Liver (tissue), 10 donors: ENCODE measurements at places on chromosomes 3 and 15. TPM values are rescaled to one million over a fixed set of nuclear protein-coding genes. Genes with fewer than 3 reads are reported as not detected.
A peak's percentile ranks its signal among the peaks of the same experiment; 100 is the strongest.

The CASR gene
- polyA plus RNA-seq = 0.12 TPM

The KNL1 gene
- polyA plus RNA-seq = 1.5 TPM

The PLD1 gene
- 4.9 TPM for polyA plus RNA-seq

The LSM3 gene
- polyA plus RNA-seq = 5.7 TPM

The SAMD7 gene
- not detected for polyA plus RNA-seq

The TMEM158 gene
- 0.07 TPM for polyA plus RNA-seq

The IGSF11 gene
- not detected for polyA plus RNA-seq

The SYNPR gene
- polyA plus RNA-seq = not detected

The DUOXA1 gene
- polyA plus RNA-seq = 0.02 TPM

The ASB14 gene
- not detected for polyA plus RNA-seq

The ITPKA gene
- 0.36 TPM for polyA plus RNA-seq

DNA sequence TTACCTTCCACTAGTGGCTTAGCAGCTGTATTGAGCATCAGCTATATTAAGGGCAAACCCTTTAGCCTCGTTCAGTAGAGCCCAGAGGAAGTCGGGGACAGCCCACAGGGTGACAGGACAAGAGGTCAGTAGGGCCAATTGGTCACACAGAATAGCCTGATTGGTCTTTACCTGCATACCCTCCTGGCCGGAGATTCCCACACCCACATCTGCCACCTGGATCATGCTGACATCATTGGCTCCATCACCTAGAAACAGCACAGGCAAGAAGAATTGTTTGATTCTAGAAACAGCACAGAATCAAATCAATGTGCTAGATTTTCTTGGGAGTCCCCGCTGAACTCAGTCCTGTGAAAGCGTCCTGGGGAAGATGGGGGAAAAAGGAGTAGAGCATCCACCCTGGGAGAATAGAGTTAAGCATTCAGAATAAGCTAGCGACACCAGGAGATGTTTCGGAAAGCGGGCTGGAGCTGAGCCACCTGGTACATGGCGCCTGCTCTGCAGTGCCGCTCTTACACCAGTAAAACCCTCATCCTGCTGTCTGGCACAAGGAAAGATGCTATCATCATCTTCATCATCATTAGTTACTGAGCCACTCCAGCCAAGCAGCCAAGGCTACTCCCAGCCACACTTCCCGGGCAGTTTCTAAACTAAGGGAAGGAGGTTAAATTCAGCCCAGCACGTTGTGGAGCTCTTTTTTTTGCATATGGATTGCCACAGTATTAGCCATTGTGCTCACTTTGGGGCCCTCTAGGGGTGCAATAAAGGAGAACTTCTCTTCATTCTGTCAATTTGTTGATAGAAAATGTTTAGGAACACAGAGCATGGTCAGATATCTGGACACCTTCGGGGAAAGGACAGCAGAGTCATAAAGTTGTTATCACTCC lies 171.3 kb downstream of the ATP10A start:
- no peak overlapping the region for H3K27ac ChIP-seq
- H3K4me3 ChIP-seq = no peak overlapping the region
- DNase-seq = no peak

DNA sequence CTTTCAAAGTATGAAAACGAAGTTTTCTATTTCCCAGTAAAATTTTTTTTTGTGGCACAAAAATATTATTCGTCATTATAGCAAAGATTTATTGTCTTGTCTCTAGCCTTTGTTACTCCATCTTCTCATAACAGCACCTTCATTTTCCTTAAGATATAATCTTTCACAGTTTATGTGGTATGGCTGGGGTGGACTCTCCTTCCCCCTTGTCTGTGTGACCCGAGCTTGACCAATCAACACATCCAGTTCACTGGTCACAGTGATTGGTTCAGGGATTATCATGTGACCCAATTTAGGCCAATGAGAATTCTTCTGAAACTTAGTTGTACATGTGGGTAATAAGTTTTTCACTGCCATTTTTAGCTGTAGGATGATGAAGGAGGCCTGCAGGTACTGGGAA lies 71.2 kb upstream of the DCBLD2 start:
- no peak overlapping the region for H3K4me3 ChIP-seq
- no peak for DNase-seq
- no peaks in the 10 kb centered on the region for H3K36me3 ChIP-seq

DNA sequence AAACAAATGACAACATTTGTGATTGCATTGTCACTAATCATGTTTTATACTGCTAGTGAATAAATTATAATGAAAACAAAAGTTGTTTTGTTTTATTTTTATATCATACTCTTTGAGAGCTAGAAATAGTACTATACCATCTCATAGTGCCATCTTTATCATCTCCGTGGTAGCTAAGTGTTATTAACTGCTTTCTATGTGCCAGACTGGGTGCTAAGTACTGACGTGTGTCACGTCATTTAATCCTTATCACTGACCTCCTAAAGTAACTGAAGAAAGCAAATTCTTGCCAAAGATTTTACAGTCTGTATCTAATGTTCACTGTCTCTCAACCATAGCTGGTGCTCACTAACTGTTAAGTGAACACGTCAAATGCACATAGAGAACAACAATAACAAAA lies 99.5 kb upstream of the CNTN3 start:
- H3K27me3 ChIP-seq = no peaks in the 10 kb centered on the region
- H3K4me3 ChIP-seq = no peak overlapping the region
- no peaks in the 10 kb centered on the region for H3K36me3 ChIP-seq
- DNase-seq = no peak

GRCh38 chr15:33378866-33379480 lies 68.2 kb downstream of the RYR3 start:
- H3K4me1 ChIP-seq = no peaks in the 10 kb centered on the region
- no peak for DNase-seq
- no peaks in the 10 kb centered on the region for H3K27me3 ChIP-seq
- no peak overlapping the region for H3K4me3 ChIP-seq
- H3K27ac ChIP-seq = no peak overlapping the region

GRCh38 chr3:134857356-134857755 lies 62.3 kb downstream of the EPHB1 start:
- H3K4me3 ChIP-seq = no peak overlapping the region
- no peaks in the 10 kb centered on the region for H3K27me3 ChIP-seq
- no peaks in the 10 kb centered on the region for H3K4me1 ChIP-seq
- no peaks in the 10 kb centered on the region for H3K36me3 ChIP-seq

DNA sequence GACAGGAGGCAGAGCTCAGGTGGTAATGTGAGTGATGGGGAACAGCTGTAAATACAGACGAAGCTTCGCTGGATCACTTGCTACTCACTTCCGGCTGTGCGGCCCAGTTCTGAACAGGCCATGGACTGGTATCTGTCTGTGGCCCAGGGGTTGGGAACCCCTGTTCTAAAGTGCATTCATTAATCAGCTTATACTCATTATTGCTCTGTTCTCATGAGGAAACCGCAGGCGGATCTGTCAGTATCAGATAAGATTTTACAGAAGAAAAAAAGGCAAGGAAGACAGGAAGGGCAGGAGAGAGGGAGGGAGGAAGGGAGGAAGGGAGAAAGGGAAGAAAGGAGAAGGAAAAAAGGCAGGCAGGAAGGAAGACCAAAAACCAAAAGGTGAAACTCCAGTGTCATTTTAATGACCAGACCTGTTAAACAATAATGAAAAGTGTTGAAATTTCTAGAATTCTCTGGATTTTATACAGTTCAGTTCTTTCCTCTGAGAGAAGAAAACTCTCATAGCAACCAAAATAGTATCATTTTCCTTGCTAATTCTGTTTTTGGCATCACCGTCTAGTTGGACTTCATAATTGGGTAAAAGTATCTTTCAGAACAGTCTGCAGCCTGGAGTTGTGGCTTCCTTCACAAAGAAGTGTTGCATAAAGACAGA lies 128.0 kb upstream of the PROK2 start:
- no peak overlapping the region for H3K4me3 ChIP-seq
- H3K27me3 ChIP-seq = no peaks in the 10 kb centered on the region
- no peaks in the 10 kb centered on the region for H3K4me1 ChIP-seq
- no peaks in the 10 kb centered on the region for H3K36me3 ChIP-seq

DNA sequence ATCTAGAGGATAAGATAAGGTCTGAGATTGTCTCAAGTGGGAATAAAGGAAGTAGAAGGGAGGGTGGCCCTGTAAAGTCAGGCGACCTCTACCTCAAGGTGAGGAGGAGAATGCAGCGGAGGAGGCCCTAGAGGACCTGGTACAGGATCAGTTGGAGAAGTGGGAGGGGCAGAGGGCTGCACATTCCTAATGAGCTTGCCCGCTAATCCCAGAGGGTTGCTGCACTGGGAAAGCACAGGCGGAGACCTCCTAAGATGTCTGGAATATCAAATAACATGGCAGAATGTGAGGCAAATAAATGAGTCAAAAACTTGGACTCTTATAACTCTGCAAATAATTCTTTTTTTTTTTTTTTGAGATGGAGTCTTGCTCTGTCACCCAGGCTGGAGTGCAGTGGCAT lies 30.2 kb upstream of the VPS8 start:
- no peak overlapping the region for H3K27ac ChIP-seq
- DNase-seq = no peak
- H3K4me1 ChIP-seq = no peaks in the 10 kb centered on the region
- no peaks in the 10 kb centered on the region for H3K36me3 ChIP-seq
- no peak overlapping the region for H3K4me3 ChIP-seq

- no peak overlapping the region for H3K4me3 ChIP-seq
- no peak for DNase-seq
- no peaks in the 10 kb centered on the region for H3K36me3 ChIP-seq
- H3K27ac ChIP-seq = peak overlapping the region; percentile 9
- peaks cover 6% of the 10 kb centered on the region for H3K4me1 ChIP-seq
Measured at GRCh38 chr3:67937498-67938118, 283.2 kb upstream of the SUCLG2 start.

- no peaks in the 10 kb centered on the region for H3K36me3 ChIP-seq
- H3K27me3 ChIP-seq = no peaks in the 10 kb centered on the region
- no peak overlapping the region for H3K4me3 ChIP-seq
- no peaks in the 10 kb centered on the region for H3K4me1 ChIP-seq
- no peak for DNase-seq
Measured at GRCh38 chr15:51658664-51659063, 22.6 kb upstream of the SCG3 start.

- H3K4me3 ChIP-seq = no peak overlapping the region
- no peaks in the 10 kb centered on the region for H3K36me3 ChIP-seq
- H3K27ac ChIP-seq = no peak overlapping the region
Measured at GRCh38 chr3:73403444-73403843, 221.3 kb downstream of the PDZRN3 start.

- H3K4me1 ChIP-seq = no peaks in the 10 kb centered on the region
- no peak overlapping the region for H3K27ac ChIP-seq
- H3K27me3 ChIP-seq = no peaks in the 10 kb centered on the region
- H3K4me3 ChIP-seq = no peak overlapping the region
- DNase-seq = no peak
- H3K36me3 ChIP-seq = no peaks in the 10 kb centered on the region
Measured at GRCh38 chr15:38267421-38268022, 14.9 kb downstream of the SPRED1 start.

DNA sequence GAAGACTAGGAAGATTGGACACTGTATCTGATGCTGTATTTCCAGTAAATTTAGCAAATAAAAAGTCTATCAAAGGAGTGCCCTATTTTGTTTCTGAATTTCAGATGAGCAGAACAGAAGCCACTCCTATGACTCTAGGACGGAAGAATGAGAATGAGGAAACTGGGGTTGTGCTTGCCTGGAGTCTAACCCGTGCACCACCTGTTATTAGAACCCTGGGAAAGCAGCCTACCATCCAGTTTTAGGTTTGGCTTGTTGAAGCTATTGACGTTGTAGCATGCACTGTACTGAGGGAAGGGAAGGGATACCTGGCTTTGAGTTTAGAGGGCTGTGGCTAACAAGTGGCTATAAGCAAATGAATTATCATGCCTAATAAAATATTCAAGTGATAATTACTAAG lies 318.5 kb downstream of the SLC9A9 start:
- H3K27ac ChIP-seq = no peak overlapping the region
- no peaks in the 10 kb centered on the region for H3K27me3 ChIP-seq
- no peak for DNase-seq
- no peaks in the 10 kb centered on the region for H3K36me3 ChIP-seq
- no peak overlapping the region for H3K4me3 ChIP-seq
- no peaks in the 10 kb centered on the region for H3K4me1 ChIP-seq

DNA sequence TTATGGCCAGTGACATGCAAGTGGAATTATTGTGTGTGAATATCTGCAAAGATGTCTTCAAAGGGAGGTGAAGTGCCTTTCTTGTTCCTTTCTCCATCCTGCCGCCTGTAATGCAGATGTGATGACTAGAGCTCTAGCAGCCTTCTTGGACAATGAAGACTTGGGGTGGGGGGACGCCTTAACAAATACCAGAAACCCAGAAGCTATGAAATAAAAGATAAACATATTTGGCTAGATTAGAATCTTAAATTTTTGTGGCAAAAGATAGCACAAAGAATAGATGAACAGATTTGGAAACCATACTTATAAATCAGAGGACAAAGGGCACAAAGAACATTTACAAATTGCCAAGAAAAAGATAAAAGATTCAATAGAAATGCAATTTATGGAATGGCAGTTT lies 56.1 kb downstream of the AMOTL2 start:
- no peak overlapping the region for H3K4me3 ChIP-seq
- H3K27me3 ChIP-seq = no peaks in the 10 kb centered on the region
- no peak overlapping the region for H3K27ac ChIP-seq
- DNase-seq = no peak
- no peaks in the 10 kb centered on the region for H3K36me3 ChIP-seq
- H3K4me1 ChIP-seq = peaks cover 18% of the 10 kb centered on the region

DNA sequence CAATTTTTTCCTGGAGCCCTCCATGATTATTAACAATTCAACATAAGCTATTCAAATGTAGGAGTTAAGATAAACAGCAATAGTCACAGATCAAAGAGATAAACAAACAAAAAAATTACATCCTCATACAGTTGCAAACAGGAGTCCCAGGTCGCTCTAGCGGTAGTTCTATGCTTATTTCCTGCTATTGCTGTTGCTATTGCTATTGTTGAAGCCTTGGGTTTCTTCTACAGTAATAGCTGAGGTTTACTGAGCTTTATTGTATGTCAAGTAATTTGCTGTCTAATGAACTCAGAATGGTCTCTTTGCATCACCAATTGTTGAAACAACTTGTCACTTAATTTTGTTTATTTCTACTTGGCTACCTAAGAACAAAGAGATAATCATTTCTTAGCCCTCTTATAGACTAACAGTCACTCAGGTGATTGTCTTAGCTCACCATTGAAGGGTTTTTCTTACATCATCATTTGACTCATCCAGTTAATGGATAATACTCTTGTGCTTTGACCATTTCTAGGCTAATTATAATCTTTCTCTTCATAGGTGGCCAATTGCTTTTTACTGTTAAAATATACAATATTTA lies 654.6 kb downstream of the MECOM start:
- no peak overlapping the region for H3K27ac ChIP-seq
- no peak overlapping the region for H3K4me3 ChIP-seq
- no peaks in the 10 kb centered on the region for H3K4me1 ChIP-seq
- no peaks in the 10 kb centered on the region for H3K27me3 ChIP-seq
